ENCODE measurements at places on chromosomes 11 and 22.

- no peak for DNase-seq
These were observed 133.1 kb downstream of the MICAL2 start for GRCh38 chr11:12243486-12243885.

DNA sequence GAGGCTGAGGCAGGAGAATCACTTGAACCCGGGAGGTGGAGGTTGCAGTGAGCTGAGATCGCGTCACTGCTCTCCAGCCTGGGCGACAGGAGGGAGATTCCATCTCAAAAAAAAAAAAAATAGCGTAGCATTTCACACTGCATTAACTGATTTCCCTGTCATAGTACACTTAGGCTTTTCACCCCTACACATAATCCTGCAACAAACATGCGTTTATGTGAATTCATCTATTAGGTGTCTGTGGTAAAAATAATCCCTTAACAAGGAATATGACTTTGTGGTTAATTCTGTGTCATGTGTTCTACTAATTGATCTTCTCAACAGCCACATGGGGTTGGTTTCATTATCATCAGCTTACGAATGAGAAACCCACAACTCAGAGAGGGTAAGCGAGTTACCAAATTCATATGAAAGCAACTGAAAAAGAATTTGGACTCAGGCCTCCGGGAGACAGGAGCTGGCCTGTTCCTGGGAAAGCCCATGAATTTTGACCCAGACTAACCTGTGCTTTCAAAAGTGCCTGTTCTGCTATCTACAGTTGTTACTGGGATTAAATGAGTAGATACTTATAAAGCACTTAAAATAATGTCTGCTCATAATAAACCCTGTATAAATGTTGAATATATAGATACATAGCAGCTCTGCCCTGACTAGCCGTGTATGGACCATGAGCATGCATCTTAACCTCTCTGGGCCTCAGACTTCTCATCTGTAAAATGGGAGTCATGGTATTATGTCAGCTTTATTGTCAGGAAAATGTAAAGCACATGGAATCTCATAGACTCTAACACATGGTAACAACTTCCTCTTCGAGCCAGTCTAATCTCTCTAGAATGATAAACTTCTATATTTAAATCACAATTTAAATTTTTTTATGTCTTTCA lies 36.6 kb downstream of the KCNJ1 start:
- DNase-seq: no peak

- no peak for DNase-seq
These were observed 854.5 kb downstream of the BRD1 start for GRCh38 chr22:48972979-48973693.

DNA sequence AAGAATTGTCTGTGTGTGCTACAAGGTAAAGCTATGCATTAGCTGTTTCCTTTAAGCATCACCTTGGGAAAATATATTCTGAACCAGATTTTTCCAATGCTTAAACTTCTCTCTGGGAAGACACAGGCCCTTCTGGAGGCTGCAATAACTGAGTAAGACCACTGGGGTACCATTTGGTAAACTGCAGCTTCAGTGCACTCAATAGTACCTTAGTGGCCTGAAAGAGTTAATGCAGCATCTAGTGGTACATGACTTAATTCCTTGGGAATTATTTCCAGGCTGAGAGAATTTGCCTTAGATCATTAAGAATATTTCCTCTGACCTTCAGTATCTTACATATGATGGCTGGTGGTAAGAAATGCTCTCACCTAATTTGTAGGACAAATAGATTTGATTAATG lies 727.4 kb downstream of the DLG2 start:
- DNase-seq: peak; percentile 2

GRCh38 chr11:37468344-37468743 lies 870.3 kb upstream of the RAG2 start:
- no peak for DNase-seq

Data from ACHN (cell line).